Activated CD8-positive, alpha-beta T cell treated with anti-CD3 and anti-CD28 coated beads for 36 hours (primary cell): ENCODE measurements at places on chromosomes 7 and 10.

GRCh38 chr7:88337572-88337971, 30.9 kb upstream of the STEAP4 start:
- DNase-seq, result no peak

DNA sequence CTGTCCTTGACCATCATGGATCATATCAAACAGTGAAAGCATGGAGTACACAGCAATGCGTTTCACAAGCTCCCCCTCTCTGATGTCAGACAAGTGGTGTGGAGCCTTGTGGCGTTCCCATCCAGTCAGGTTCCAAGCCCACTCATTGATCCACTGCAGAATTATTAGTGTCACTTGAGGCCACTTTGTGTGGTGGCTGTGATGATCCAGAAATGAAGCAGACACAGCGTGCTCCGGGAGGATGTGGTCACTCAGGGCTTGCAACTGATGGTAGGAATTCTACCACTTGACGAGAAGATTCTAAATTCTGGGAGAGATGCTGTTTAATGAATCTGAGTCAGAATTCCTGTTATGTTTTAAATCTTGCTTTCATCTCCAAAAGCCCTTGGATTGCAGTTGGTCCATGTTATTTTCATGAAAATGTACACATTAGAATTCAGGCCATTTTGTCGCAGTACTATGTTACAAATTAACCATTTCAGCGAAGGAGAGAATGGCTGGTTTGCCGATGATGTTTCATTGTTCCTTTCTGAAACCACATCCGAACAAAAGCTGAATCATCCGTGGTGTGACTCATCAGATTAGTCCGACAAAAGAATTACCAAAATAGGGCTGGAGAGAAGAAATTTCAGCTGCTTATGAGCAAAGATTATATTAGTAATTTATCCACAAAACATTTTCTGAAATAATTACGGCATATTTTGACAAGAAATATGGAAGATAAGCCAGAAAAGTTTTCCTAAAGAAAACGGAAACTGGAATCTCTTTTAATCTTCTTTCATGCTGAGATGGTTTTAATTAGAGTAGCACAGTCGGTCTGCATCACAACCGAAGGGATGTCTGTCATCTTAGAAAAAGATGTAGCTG, 48.1 kb downstream of the INSYN2A start:
- no peak for DNase-seq

DNA sequence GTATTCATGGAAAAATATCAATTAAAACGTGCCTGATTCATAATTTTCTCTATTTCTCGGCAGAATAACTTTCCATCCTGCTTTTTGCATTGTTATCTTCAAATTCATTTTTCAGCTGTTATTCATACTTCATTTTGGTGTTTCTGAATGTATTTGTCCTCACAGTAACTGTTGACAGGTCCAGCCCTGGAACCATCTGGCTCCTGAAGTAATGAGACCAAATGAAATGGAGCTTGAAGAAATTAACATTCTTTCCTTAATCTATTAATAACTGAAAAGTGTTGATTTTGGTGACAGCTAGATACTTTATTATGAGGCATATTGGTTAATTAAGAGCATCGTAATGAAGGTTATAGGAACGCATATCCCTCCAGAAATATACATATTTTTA, 257.0 kb upstream of the MINDY3 start:
- DNase-seq, result no peak

- no peak for DNase-seq
Measured at GRCh38 chr10:18157881-18158280, 17.7 kb downstream of the CACNB2 start.

DNA sequence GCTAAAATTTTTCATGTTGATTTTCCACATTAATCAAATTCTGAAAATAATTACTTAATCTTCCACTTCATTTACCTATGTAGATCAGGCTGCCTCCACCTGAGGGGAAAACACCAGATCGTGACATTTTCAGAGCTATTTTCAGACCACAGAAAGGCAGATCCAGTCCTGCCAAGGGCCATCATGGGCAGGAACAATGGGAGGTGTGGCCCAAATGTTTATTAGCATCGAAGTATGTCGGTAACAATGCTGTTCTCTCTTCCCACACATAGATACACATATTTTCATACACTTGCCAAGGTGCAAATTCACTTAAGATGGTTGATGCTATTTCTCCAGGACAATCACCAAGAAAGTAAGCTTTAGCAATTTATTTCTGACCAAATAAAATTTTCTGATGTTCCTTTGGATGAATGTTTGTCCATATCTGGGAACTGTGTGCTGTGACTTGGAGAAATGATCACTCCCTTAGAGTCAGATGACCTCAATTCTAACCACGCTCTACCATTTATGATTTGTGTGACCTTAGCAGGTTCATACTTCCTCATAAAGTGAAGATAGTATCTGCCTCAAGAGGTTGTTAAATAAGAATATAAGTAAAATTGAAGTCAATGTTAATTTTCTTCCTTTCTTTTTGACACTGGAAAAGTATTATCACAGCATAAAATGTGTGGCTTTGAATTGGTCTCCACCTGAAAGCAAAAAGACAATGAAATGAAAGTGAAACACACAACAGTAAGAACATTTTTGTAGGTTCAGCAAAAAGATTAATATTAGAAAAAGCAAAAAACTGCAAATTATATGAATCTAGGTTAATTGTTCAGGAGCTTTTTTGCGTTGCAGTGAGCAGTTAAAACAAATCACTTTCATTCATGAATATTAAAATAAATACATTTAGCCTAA, 310.4 kb upstream of the PHF14 start:
- no peak for DNase-seq

GRCh38 chr7:86748201-86748600, 104.5 kb downstream of the GRM3 start:
- DNase-seq, result no peak

GRCh38 chr7:710161-710560, 16.3 kb upstream of the DNAAF5 start:
- DNase-seq, result no peak

- no peak for DNase-seq
Measured at GRCh38 chr7:37532636-37533035, 84.0 kb upstream of the ELMO1 start.

GRCh38 chr10:79424221-79425073, 21.0 kb downstream of the ZCCHC24 start:
- no peak for DNase-seq

GRCh38 chr10:60810437-60811182, 32.3 kb downstream of the CDK1 start:
- DNase-seq, result no peak

DNA sequence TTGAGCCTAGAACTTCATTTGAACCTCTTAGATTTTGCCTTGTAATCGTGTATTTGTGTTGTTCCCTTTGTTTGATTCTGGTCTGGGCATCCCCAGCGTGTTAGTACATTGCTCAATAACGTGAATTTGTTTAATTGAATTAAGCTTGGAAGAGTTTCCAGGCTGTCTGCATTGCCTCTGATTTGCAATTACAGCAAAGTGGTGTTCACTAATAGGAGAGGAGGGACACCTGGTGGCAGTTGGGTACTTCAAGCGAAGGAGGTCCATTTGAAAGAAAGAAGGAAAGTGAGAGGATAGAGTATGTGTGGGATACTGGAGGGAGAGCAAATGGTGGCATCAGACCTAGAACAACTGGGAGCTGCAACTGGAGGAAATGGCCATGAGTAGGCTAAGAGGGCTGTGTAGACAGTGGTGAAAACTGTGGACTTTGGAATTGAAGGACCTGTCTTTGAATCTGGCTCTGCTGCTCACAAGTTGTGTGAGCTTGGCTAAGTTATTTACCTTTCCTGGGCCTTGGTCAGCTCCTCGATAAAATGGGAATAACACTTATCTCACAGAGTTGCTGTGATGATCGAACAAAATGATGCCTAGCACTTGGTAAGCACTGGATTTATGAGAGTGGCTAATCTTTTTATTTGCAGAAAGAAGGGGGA, 15.1 kb downstream of the LSMEM1 start:
- peak; percentile 57 for DNase-seq

DNA sequence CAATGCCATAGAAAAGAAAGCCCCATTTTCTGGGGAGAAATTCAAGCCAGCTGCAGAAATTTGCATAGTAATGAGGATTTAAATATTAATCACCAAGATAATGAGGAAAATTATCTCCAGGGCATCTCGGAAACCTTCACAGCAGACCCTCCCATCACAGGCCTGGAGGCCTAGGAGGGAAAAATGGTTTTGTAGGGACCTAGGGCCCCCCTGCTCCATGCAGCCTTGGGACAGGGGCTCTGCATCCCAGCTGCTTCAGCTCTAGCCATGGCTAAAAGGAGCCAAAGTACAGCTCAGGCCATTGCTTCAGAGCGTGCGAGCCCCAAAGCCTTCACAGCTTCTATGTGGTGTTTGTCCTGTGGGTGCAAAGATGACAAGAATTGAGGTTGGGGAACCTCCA, 46.6 kb upstream of the VOPP1 start:
- no peak for DNase-seq

DNA sequence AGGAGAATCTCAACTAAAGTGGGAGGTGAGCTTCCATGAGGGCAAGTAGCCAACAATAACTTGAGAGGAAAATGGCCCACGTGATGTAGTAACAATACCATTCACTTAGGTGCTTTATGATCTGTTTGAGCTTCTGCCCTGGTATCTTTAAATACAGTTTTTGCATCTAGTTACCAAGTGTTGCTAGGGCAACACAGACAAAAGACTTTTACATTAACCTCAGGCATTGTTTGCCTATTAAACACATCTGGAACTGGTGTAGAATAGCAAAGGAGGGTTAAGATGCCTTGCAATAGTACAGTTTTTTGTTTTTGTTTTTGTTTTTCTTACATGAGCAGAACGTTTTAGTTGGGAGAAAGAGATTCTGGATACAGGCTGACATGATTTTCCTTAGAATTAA, 97.7 kb upstream of the MTPN start:
- DNase-seq, result no peak

- no peak for DNase-seq
Measured at GRCh38 chr7:95996886-95997285, 224.5 kb downstream of the DYNC1I1 start.

DNA sequence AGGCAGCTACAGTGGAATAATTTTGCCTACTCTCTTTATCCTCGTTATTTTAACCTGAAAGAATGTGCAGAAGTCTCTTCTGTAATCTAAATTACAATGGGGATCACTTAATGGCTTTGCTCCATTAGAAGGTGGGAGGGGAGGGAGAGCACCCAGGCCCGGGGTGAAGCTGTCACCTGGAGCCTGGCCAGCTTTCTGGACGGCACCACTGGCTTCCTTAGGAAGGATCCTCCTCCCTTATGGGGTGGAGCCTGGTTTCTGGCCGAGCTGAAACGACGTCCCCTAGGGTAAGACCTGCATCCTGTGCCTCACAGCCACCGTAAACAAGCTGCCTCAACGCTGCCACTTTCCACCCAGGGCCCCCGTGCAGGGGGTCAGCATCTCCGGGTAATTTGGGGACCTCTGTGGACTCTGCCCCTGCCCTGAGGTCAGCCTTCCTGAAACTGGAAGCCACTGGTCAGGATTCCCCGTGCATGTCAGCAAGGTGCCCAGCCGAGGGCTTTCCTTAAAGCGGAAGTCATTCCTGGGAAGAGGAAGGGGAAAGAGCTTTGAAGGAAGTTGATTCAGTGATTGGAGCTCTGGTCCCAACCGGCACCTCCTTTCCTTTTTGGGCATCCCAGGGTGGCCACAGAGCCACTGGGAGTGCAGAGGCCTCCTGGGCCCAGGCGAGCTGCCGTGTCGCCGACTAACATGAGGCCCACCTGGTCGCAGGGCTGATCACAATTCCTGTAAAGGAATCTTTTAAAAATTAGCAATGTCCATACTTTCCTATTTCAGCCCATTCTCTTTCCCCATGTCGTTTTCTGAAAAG, 569.1 kb downstream of the DNAJB6 start:
- no peak for DNase-seq

DNA sequence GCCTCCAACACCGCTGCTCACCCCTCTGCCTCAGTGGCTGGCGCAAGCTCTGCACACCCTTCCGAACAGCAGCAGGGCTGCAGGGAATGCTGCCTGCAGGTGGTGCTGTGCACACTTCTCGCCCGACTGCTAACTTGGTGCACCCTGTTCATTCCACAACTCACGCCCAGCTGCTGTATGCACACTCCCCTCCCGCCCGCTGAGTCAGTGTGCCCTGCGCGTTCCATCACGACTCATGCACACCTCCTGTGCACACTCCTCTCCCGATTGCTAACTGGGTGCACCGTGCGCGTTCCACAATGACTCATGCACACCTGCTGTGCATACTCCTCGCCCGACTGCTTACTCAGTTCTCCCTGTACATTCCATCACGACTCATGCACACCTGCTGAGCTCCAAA, 21.5 kb downstream of the ADARB2 start:
- DNase-seq, result peak; percentile 16

DNA sequence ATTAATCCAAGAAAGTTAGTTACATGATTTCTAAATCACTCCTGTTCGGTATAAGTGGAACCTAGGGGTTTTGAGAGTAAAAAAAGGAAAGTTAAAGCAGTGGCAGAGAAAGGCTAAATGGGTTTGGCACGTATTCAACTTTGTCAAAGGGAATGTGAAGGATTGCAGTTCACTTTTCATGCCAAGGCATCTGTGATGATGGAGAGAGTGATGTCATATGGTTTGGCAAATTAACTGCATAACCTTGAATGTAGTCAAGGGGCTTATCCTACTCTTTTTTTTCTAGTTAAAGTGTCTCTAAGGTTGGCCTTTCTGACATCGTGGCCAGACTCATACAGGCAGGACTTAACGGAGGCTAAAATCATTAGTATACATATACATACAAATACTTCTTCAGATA, 277.8 kb downstream of the EXOC4 start:
- no peak for DNase-seq

GRCh38 chr7:7335909-7336308, 153.6 kb downstream of the C1GALT1 start:
- DNase-seq, result no peak

DNA sequence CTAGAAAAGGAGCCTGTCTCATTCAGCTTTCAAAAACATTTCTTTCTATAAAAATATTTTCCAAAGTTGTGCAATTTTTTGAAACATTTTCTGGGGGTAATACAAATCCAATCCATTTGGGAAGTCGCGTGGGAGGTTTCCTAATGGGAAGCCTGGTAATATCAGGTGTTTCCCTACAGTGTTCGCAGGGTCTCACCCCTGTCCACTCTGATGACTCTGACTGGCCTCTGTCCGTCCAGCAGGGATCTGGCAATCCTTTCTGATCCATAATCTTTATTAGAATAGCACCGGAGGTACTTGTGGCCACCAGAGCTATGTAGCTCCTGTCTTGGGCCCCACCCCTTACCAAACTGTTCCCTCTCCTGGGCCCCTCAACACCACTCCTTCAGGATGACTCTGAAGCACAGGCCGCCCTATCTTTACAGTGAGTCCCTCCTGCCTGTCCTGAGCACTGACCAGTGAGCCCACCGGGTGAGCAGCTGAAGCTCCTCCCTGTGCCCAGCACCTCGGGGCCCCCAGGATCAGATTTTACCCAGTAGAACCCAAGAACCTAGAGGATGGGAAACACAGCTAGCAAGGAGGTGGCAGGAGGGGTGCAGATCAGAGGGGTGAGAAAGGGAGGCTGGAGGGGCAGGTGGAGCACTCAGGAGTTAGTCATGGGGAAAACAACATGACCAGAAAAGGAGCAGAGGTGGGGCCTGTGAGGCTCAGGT, 84.8 kb downstream of the PTPRE start:
- DNase-seq, result no peak
